ENCODE measurements at places on chromosomes 11 and 22.

DNA sequence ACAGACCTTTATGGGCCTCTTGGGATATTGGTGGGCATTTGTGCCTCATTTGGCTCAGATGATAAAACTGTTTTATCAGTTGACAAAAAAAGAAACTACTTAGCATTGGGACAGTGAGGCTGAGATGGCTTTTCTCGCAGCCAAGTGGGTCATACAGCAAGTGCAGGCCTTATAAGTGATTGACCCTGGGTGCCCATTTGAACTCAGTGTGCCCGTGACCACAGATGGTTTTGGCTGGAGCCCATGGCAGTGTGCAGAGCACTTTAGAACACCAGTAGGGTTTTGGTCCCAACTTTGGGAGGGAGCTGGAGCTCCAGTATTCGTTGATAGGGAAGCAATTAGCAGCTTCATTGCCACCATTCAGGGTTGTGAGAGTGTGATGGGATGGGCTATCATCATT is 404.5 kb upstream of the LARGE1 start:
- DNase-seq = no peak

- DNase-seq = no peak
These were observed 8.8 kb upstream of the MB start for GRCh38 chr22:35625763-35626432.

GRCh38 chr11:75421902-75422247 is 11.1 kb downstream of the KLHL35 start:
- DNase-seq = no peak

DNA sequence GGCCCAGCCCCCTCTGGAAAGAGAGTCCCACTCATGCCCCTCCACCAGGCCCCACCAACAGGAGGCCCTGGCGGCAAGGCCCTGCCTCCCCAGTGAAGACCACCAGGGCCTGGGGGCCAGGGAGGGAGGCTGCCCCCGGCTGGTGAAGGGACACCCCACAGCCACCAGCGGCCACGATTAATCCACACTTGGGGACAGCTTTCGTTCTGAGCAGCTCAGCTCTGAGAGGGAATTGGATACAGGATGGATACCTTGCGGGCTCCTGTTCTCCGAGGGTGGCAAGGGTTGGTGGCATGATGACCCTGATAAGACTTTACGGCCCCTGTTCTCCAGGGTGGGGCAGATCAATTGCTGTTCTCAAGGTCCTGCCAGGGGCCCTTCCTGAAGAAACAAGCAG is 6.9 kb upstream of the NLRP6 start:
- no peak for DNase-seq

DNA sequence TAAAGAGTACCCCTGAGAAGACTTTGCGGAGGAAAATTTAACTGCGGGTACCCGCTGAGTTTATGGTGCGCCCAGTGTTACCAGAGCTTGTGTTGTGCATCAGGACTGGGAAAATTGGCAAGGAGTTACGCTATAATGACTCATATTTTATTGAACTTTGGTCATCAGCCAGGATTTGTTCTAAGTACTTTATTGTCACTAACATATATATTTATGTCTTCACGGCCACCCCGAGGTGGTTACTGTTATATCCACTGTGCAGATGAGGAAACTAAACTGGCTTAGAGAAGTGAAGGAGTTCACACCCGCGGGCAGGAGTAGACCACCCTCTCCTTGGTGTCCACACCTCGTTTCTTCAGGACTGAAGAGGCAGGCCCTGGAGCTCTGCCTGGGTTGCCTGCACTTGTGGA is 667 bp downstream of the ACCS start:
- DNase-seq = peak; percentile 83

DNA sequence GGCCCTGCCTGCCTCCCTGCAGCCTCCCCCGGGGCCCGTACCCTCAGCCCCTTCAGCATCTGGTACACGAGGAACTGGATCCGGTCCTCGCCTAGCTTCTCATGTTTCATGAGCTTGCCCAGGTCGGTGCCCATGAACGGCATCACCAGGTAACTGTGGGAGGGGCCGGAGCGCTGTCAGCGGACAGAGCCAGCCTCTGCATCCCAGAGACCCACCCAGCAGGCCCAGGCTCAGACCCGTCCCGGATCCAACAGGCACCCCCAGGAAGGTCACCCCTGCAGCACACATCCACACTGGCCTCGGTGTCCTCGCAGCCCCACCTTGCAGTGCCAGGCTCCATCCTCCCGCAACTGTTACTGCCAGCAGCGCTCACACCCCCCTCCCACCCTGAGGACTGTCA is 4.4 kb downstream of the MAPK12 start:
- no peak for DNase-seq

GRCh38 chr22:31615940-31616314 is 46.1 kb downstream of the PISD start:
- DNase-seq = no peak

Data from HCEC 1CT (cell line).